ENCODE measurements at places on chromosomes 6 and 20. TPM values are rescaled to one million over a fixed set of nuclear protein-coding genes. Genes with fewer than 3 reads are reported as not detected.

Gene SLC52A3
- polyA plus RNA-seq: 2.5 TPM

Gene PDE10A
- polyA plus RNA-seq: 0.78 TPM

Gene HRH3
- not detected for polyA plus RNA-seq

DNA sequence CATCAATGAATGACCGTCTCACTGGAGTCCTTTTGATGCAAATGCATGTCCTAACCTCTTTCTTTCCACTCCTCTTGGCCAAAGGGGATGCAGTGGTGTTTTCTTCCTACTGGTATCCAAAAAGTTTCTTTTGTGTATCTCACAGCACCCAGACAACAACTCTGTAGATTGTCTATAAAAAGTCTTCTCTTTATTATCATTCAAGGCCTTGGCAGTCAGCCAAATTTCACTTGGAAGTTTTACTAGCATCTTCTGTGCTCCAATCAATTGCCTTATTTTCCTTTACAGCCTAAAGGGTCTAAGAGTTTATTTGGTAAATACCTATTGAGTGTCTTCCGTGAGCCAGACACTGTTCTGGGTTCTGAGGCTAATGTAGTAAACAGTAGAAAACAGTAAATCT, 150.2 kb upstream of the RNF217 start:
- DNase-seq: no peak
- H3K27me3 ChIP-seq: no peaks in the 10 kb centered on the region
- no peak overlapping the region for H3K4me3 ChIP-seq
- no peak overlapping the region for H3K27ac ChIP-seq
- no peaks in the 10 kb centered on the region for H3K4me1 ChIP-seq

GRCh38 chr20:36463212-36464061, 77.9 kb upstream of the MYL9 start:
- peak overlapping the region; percentile 96 for H3K27ac ChIP-seq
- DNase-seq: no peak
- H3K4me1 ChIP-seq: peaks cover 74% of the 10 kb centered on the region
- no peaks in the 10 kb centered on the region for H3K36me3 ChIP-seq
- peak overlapping the region; percentile 71 for H3K4me3 ChIP-seq

DNA sequence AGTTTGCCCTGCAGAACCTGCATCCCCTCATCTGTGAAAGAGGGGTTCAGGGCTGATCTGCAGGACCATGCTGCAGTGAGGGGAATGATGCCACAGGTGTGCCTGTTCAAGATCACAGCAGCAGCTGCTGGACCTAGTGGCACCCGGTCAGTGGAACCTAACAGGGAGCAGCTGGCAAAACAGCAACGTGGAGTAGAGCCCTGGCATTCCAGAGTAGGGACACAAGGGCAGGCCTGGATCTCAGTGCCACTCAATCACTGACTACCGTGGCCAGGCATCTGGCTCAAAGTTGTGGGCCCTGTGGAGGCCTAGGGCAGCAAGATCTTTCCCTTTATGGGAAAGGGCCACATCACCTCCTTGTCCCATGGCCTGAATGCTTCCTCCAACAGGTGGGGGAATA, 62.2 kb downstream of the INSM1 start:
- no peaks in the 10 kb centered on the region for H3K27me3 ChIP-seq
- DNase-seq: no peak
- peaks cover 13% of the 10 kb centered on the region for H3K36me3 ChIP-seq
- no peaks in the 10 kb centered on the region for H3K4me1 ChIP-seq

DNA sequence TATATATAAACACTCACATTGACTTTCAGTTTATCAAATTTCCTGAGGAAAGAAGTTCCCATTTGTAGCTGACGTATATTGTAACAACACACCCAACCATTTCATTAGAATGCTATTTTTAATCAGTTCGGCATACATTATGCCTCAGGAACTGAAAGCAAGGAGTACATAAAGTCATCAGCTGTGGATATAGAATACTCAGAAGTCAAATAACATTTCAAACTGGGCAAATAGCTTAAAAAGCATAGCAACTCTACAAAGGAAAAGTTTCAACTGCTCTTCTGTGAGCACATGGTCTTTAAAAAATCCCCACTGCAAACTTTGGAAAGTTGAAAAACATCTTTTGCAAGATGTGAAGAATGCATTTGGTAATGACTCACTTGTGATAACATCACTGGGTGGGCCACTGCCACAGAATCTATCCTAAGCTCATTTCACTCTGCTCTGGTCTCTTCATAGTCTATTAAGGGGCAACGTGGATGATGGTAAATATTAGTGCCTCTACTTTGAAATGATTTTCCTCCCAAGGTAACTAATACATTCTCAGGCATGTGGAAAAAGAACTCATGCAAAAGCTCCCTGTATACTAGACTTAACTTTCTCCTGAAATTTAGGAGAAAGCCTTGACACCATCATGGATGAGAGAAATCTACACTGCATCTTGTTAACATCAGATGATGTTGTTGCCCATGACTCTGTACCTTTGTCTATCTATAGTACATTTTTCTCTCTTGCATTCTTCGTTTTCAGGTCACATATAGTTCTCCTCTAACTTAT, 49.2 kb downstream of the FYN start:
- H3K36me3 ChIP-seq: no peaks in the 10 kb centered on the region
- no peak overlapping the region for H3K27ac ChIP-seq
- no peaks in the 10 kb centered on the region for H3K27me3 ChIP-seq

- no peaks in the 10 kb centered on the region for H3K4me1 ChIP-seq
- H3K36me3 ChIP-seq: no peaks in the 10 kb centered on the region
- DNase-seq: no peak
Observed at GRCh38 chr6:163730246-163731210, 316.0 kb downstream of the QKI start.

DNA sequence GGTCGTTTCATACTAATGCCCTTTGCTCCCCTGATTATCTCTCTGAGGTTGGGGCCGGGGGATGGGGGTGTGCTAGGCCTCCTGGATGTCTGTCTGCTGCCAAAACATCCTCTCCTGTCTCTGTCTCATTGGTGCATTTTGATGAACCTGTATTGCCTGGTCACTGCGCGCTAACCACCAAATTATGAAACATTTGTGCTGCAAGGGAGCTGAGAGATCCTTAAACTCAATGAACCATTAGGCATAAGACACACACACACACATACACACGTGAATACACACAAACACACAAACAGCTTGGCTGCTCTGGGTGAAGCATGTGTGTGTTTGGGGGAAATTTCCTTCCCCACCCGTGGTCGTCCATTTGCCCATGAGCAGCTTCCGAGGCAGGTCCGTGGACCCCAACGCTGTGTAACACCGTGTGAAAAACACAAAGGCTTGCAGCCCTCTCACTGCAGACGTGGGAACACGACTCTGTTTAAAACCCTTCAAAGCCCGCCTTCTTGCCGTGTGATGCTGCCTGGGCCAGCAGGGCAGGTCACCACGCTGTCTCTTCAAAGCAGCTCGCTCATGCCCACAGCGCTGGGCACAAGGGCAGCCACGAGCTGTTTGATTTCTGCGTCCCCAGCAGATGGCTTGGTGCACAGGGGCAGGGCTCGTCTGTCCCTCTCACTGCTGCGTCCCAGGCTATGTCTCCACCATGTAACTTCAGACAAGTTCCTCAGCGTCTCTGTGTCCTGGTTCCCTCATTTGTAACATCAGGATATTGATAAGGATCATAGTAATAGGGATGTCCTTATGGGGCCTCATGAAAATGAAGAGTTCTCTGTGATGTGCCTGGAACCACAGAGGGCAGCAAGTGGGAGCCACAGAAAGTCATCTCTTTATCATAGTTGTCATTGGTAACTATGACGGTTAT, 96.8 kb downstream of the CDH26 start:
- H3K4me3 ChIP-seq: no peak overlapping the region
- peaks cover 3% of the 10 kb centered on the region for H3K27me3 ChIP-seq
- no peak for DNase-seq

- no peaks in the 10 kb centered on the region for H3K27me3 ChIP-seq
- H3K36me3 ChIP-seq: no peaks in the 10 kb centered on the region
- no peak overlapping the region for H3K27ac ChIP-seq
- peaks cover 95% of the 10 kb centered on the region for H3K4me1 ChIP-seq
- DNase-seq: no peak
- no peak overlapping the region for H3K4me3 ChIP-seq
Observed at GRCh38 chr6:11766043-11766442, 12.6 kb downstream of the ADTRP start.

GRCh38 chr20:1310506-1311190, 18.3 kb downstream of the SDCBP2 start:
- peaks cover 11% of the 10 kb centered on the region for H3K4me1 ChIP-seq
- DNase-seq: no peak
- no peak overlapping the region for H3K4me3 ChIP-seq
- peaks cover 72% of the 10 kb centered on the region for H3K36me3 ChIP-seq

GRCh38 chr20:62518911-62519310, 43.1 kb upstream of the GATA5 start:
- H3K4me1 ChIP-seq: no peaks in the 10 kb centered on the region
- no peak overlapping the region for H3K27ac ChIP-seq
- no peak overlapping the region for H3K4me3 ChIP-seq

GRCh38 chr6:166809721-166810120, 146.6 kb downstream of the RNASET2 start:
- DNase-seq: no peak
- H3K27ac ChIP-seq: no peak overlapping the region
- H3K4me3 ChIP-seq: no peak overlapping the region

DNA sequence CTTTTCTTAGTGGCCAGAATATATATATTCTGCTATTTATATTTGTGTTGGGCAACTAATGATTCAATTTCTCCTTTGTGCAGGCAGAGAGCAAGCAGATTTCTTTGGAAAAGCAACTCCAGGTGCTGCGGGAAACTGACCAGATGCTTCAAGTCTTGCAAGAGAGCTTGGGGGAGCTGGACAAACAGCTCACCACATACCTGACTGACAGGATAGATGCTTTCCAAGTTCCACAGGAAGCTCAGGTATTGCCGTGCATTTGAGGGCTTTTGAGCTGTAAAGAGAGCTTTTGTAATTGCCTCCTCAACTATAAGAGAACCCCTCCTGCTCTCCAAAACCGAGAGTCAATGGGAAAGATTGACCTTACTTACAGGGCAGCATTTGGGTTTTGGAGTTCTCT, 203.5 kb downstream of the UTRN start:
- H3K4me3 ChIP-seq: no peak overlapping the region
- H3K27ac ChIP-seq: no peak overlapping the region
- no peaks in the 10 kb centered on the region for H3K27me3 ChIP-seq
- H3K36me3 ChIP-seq: peaks cover 87% of the 10 kb centered on the region
- H3K4me1 ChIP-seq: no peaks in the 10 kb centered on the region
- no peak for DNase-seq

DNA sequence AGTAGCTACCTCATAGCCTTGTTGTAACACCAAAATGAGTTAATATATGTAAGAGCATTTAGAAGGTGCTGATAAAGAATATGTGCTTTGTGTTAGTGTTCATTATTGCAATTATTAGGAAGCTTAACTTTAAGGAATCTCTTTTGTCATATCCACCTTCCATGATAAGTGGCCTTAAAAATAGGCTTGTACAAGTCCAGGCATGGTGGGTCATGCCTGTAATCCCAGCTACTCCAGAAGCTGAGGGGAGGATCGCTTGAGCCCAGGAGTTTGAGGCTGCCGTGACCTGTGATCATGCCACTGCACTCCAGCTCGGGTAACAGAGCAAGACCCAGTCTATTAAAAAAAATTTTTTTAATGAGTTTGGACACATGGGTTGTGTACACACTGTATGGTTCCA, 285.5 kb downstream of the ZFAND3 start:
- H3K4me1 ChIP-seq: peaks cover 16% of the 10 kb centered on the region
- no peak overlapping the region for H3K27ac ChIP-seq
- no peaks in the 10 kb centered on the region for H3K27me3 ChIP-seq
